ENCODE measurements at places on chromosomes 2 and 18.

DNA sequence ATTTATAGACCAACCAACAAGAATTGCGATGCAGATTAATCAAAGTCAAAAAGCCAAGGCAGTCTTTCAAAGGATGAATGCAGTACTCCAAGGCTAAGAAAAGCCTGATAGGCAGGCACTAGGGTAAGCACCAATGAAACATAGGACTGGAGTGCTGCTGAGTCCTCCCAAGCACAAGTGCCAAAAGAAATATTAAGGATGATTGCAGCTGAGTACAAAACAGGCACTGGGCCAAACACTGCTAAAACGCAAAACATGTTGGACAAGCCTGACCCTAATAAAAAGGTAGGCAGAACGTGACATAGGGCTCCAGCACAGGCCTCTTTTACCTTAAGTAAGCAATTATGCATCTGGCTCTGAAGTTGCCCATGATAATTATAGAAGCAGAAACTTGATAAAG is 160.1 kb upstream of the LRP1B start:
- DNase-seq, result no peak

DNA sequence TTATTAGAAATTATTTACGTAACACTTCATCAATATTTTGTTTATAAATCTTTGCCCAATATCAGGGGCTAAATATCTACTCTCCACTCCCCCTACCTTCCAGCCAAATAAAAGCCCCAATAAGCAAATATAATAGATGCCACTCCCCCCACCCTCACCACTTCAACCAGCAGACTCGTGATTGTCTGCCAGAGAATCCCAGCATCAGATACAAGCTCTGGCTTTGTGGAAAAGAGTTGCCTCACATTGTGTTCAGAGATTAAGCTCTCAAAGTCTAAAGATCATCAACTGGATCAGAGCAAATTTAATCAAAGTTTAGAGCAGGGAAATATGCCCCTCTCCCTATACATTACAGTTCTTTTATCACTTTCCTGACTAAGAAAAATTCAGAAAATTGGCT is 39.5 kb downstream of the AOX1 start:
- DNase-seq, result no peak

GRCh38 chr2:126275098-126275497 is 380.9 kb upstream of the GYPC start:
- DNase-seq, result no peak

DNA sequence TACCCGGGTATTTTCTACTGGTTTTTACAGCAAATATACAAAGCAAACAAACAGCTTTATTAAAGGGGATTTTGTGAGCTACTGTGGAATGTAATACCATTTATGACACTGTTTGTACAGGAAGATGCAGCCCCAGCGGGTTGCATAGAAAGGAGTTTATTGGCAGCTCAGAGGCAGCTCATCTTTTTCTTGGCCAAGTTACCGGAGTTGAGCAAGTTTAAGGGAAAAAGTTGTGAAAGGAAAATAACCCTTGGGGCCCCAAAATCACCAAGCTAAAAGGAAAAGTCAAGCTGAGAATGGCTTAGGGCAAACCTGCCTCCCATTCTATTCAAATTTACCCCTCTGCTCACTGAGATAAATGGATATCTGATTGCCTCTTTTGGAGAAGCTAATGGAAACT is 60.8 kb downstream of the MOB4 start:
- DNase-seq, result no peak

DNA sequence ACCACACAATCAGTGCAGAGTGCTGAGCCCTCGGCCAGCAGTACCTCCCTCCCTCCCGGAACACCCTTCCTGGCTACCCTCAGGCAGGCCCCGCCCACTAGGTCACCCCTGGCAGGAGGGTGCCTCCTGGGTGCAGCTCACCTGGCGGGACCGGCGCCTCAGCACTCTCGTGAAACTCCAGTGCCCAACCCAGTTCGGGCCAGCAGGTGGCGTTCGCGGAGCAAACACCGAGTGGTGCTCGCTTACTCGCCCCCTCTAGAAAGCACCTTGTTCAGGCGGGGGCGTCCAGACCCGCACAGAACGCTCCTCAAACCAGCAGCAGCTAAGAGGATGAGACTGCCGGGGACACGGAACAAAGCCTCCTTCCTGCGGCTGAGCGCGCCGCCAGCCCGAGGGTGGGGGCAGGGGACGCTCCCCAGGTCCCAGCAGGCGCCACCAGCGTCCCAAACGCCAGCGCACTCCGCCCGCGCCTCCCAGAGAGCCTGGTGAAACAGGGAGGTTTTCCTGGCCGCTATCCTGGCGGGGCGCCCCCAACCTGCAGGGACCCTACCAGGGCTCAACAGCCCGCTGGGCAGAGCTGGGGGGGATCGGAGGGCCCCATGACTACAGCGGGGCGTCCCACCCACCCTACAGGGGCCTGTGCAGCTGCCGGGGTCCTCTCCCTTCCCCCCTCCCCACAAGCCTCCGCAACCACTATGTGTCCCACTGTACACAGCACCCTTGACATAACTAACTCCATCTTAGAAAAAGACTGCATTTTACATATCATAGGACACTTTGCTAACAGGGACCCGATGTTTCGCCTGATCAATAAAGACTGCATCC is 44.7 kb downstream of the MRPS5 start:
- DNase-seq, result peak; percentile 81

DNA sequence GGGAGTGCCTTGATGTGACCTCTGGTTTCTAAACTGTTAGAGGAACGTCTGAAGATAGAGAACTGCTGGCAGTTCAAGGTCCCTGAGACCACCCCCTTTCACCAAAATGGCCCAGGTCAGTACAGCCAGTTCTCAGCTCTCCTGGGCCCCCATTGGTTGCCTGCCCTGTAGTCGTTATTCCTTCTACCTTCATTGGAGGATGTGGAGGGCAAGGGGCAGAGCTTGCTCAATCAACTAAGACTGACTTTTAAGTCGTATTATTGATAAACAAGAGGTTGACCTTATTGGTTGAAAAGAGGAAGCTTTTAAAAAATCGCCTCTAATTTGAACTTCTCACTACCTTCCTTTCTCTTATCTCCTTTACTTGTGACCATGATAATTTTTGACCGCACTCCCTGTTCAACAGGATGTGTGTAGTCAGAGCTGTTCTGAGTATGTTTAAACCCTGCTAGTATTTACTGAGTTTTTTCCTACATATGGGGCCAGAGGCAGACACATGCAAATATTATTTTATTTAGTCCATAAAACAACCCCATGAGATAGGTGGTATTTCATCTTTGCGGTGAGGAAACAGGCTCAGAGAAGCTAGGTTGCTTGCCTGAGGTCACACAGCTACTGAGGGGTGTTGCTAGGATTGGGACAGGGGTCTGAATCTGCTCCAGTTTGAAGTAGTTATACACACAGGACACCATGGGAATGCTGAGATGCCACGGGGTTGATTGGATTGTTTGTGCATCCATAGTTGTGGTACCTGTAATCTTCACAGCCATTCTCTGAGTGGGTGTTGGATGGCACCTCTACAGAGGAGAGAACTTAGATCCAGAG is 65.9 kb downstream of the TMEM247 start:
- no peak for DNase-seq

DNA sequence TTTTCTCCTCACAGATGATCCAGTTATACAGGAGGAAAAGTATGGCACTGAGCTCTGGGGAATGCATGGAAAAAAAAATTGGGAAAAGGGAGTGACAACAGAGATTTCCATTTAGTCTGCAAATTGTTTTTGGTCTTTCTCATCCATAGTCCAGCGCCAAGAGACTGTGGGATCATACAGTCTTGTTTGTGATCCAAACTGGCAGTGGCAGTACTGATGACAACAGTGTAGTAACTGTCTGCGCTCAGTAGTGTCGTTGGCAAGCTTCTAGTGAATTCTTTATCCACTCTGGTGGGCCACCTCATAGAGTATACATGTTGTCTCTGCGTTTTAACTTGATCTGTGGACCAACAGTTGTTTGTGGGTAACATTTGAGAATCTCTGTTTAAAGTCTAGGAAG is 37.9 kb downstream of the GALNT1 start:
- DNase-seq, result no peak

GRCh38 chr2:162972383-162972782 is 133.8 kb upstream of the KCNH7 start:
- no peak for DNase-seq

GRCh38 chr18:33906046-33906445 is 318.7 kb downstream of the NOL4 start:
- DNase-seq, result no peak

- DNase-seq, result no peak
Measured at GRCh38 chr2:86193901-86194567, 1.2 kb downstream of the IMMT start.

DNA sequence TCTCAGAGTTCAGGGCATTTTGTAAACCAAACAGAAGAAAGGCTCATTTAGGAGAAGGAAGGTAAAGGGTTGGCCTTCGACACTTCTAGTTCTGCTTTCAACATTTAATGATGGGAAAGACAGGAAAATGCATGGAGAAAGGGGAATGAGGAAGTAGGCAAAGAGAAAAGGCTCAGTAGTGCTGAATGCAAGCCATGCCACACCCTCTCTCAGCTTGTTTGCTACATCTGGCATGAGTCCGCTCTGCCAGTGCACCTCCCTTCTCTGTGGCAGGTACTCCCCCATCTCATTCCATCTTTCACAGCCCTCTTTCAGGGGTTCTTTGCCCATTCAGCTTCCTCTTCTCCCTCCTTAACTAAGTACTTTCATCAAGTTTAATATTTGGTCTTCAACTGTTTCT is 120.9 kb upstream of the ITGB6 start:
- DNase-seq, result no peak

- no peak for DNase-seq
Measured at GRCh38 chr2:50646226-50646625, 385.7 kb downstream of the NRXN1 start.

GRCh38 chr18:49768051-49768391 is 45.3 kb downstream of the ACAA2 start:
- DNase-seq, result no peak

GRCh38 chr2:120225549-120226065 is 2.4 kb upstream of the TMEM185B start:
- DNase-seq, result no peak

GRCh38 chr2:143525402-143525860 is 396.2 kb downstream of the ARHGAP15 start:
- DNase-seq, result no peak

- no peak for DNase-seq
Measured at GRCh38 chr2:172311921-172312345, 115.5 kb upstream of the ITGA6 start.

GRCh38 chr2:118661179-118661578 is 186.3 kb downstream of the EN1 start:
- DNase-seq, result no peak

DNA sequence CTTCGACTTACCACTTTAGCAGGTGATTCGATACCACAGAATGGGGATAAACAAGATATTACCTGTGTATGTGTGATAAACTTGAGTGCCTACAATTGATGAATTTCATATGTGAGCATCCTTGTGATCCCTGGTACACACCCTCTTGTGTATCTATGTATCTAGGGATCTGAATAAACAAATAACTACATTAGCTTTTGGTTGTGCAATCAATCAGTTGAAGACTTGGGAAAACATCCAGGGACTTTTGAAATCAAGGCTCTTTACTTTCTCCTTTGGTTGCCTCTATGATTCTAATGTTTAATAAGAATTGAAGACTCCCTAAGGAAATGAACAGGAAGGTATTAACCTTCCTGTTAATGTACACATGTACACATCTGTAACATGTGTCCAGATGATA is 97.3 kb upstream of the DCC start:
- no peak for DNase-seq

GRCh38 chr2:234632527-234633391 is 135.9 kb upstream of the ARL4C start:
- DNase-seq, result no peak

GRCh38 chr2:98771721-98772524 is 41.0 kb upstream of the MGAT4A start:
- peak; percentile 37 for DNase-seq

DNA sequence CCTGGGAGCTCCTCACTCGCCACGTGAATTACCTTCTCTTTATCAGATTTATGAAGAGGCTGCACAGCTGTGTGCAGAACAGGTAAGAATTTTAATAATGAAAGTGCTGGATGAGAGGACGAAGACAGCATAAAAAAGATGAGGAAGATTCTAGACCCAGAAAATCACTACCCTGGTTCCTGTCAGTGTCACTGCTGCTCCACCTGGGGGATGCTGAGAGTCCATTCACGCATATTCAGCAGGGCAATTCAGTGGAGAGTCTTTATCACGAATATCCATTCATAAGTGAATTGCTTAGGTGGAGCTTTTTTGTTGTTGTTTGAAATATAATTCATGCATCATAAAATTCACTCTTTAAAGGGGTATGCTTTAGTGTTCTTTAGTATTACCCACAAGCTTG is 52.0 kb downstream of the MRPL33 start:
- no peak for DNase-seq

GRCh38 chr2:212294816-212295215 is 243.8 kb downstream of the ERBB4 start:
- DNase-seq, result no peak

DNA sequence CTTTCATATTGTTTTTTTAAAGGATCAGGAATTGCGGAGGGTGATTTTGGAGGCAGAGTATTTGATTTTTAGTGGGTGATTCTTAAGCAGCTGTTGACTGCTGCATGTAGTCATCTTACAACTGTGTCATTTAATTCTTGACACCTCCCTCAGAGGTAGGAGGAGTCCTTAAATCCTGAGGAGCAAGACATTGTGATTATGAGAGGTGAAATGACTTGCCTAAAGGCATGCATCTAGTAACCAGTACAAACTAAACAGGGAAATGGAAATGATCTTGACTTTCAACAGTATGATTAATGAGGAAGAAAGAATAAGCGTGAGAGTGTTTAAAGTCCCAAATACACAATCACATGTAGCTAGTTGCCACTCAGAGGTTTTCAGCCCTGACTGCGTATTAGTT is 440.7 kb downstream of the THSD7B start:
- DNase-seq, result no peak

- DNase-seq, result no peak
Measured at GRCh38 chr2:200507179-200507578, 2.7 kb downstream of the KCTD18 start.

GRCh38 chr2:216735086-216735485 is 39.7 kb upstream of the IGFBP5 start:
- DNase-seq, result no peak

GRCh38 chr2:204663816-204664425 is 118.6 kb downstream of the PARD3B start:
- DNase-seq, result no peak

DNA sequence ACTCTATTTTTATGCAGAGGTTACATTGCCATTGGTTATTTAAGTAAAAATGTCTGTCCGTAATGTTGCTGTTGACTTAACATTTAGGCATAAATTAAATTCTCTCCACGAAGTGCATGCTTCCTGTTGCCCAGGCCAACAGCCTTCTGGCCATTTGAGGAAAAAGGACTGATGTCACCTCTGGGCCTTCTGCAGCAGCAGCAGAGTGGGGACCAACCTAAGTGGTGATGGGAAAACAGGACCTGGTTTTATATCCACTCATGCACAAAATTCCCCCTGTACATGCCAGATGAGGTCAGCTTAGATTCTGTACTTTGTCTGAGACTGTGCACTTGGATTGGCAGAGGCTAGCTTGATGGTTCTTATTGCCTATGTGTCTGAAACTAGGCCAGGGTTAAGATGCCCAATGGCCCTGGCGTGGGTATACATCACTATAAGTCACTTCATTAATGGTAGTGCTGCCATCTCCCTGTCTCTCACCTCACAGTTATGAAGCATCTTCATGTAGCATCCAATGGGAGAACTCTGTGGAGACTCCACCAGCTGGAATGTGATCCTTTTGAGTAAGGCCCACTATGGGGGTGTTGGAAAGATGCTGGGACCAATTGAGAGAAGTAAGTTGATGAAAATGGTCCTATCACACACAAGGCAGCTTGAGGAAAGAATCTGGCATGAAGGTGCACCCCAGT is 4.4 kb downstream of the ARHGAP25 start:
- no peak for DNase-seq

GRCh38 chr2:1156059-1156458 is 205.4 kb downstream of the SNTG2 start:
- no peak for DNase-seq

All from stimulated activated CD4-positive, alpha-beta T cell treated with anti-CD3 and anti-CD28 coated beads, Interleukin-15, amount 100 ng/mL, for 1 hour (primary cell).